ENCODE measurements at places on chromosomes 6 and 20.
A peak's percentile ranks its signal among the peaks of the same experiment; 100 is the strongest.

DNA sequence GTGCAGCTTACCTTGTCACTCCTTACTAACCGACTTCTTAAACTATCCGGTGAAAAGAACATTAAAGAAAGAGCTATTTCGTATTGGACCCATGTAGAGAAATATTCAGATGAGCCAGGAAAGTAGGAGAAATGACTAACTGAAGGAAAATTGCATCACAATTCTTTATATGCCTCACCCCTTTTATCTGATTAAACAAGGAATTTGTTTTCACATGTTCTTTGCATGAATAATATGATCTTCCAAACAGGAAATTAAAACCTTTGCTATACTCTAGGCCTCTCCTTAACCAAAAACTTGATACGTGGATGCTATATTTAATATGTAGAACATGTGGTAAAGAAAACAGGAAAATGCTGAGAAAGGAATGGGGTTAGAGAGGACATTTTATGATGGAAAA lies 41.9 kb upstream of the LRRC1 start:
- no peak for ATAC-seq

DNA sequence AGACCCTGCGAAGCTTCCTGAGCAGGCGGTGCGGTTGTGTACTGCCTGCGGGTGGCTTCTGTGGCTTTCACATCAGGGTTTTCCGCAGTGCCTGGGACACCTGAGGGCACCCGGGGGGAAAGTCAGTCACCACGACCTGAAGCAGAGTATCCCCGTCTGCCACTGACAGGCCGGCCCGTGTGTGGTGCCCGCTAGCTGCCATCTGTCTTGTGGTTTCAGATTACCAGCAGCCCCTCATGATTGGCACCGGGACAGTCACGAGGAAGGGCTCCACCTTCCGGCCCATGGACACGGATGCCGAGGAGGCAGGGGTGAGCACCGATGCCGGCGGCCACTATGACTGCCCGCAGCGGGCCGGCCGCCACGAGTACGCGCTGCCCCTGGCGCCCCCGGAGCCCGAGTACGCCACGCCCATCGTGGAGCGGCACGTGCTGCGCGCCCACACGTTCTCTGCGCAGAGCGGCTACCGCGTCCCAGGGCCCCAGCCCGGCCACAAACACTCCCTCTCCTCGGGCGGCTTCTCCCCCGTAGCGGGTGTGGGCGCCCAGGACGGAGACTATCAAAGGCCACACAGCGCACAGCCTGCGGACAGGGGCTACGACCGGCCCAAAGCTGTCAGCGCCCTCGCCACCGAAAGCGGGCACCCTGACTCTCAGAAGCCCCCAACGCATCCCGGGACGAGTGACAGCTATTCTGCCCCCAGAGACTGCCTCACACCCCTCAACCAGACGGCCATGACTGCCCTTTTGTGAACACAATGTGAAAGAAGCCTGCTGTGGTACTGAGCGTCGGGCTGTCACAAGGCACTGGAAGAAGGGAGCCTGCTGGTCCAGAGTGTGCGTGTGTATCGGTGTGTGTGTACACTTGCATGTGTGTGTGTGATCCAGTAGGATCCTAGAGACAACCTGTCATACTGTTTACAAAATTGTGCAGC lies 54.4 kb downstream of the GOPC start:
- peak; percentile 53 for ATAC-seq

- ATAC-seq = peak; percentile 41
These were observed 142.4 kb downstream of the ZFP64 start for GRCh38 chr20:52049001-52049731.

- ATAC-seq = no peak
These were observed 24.6 kb downstream of the DAAM2 start for GRCh38 chr6:39816747-39817146.

- ATAC-seq = no peak
These were observed 7.3 kb downstream of the ZBP1 start for GRCh38 chr20:57612916-57613315.

DNA sequence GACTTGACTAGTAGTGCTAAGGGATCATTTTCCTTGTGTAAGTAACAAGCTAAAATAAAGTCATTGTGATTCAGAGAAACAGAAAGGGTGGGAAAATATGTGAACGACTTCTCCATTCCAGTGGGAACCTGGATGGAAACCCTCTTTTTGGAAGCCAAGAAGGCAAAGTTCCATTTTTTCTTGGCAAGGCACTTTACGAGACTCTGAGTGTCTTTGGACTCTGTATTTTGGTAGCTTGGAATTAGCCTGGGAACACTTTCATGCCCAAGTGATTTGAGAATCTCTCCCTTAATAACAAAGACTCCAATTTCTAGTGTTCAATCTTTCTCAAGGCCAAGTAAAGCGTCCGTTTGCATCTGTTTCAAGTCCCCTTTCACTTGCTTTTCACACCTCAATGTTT lies 100.5 kb upstream of the SASH1 start:
- ATAC-seq = no peak

- no peak for ATAC-seq
These were observed 29.1 kb downstream of the STK35 start for GRCh38 chr20:2130683-2131082.

- ATAC-seq = no peak
These were observed 14.7 kb upstream of the RAB22A start for GRCh38 chr20:58294497-58295455.

DNA sequence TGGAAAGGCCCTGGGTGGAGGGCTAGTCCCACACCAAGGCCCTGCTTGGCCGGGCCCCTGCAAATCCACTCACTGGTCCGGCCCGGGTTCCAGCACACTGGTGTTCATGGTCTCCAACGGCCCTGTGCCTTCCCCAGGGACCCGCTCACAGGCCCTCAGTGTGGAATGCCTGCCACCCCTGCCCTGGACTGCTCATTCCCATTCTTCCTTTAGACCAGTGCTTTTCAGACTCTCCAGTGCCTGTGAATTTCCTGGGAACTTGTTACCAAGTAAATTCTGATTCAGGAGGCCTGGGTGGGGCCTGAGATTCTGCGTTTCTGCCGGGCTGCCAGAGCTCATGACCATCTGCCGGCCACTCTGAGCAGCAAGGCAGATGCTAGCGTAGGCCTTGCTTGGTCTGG lies 5.7 kb upstream of the PXDC1 start:
- no peak for ATAC-seq

- ATAC-seq = no peak
These were observed 24.7 kb upstream of the MOCS1 start for GRCh38 chr6:39958947-39959346.

DNA sequence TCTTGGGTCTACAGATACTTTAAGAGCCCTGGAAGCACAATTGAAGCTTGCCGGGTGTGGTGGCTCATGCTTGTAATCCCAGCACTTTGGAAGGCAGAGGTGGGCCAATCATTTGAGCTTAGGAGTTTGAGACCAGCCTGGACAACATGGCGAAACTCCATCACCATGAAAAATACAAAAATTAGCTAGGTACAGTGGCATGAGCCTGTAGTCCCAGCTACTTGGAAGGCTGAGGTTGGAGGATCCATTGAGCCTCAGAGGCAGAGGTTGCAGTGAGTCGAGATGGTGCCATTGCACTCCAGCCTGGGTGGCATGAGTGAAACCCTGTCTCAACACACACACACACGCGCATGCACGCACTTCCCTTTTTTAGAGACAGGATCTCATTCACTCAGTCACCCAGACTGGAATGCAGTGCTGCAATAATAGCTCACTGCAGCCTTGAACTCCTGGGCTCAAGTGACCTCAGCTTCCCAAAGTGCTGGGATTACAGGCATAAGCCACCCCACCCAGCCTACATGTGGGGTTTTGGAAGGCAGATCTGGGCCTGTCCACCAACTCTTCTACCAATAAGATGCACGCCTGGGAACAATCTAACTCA lies 182.5 kb upstream of the JARID2 start:
- ATAC-seq = no peak

DNA sequence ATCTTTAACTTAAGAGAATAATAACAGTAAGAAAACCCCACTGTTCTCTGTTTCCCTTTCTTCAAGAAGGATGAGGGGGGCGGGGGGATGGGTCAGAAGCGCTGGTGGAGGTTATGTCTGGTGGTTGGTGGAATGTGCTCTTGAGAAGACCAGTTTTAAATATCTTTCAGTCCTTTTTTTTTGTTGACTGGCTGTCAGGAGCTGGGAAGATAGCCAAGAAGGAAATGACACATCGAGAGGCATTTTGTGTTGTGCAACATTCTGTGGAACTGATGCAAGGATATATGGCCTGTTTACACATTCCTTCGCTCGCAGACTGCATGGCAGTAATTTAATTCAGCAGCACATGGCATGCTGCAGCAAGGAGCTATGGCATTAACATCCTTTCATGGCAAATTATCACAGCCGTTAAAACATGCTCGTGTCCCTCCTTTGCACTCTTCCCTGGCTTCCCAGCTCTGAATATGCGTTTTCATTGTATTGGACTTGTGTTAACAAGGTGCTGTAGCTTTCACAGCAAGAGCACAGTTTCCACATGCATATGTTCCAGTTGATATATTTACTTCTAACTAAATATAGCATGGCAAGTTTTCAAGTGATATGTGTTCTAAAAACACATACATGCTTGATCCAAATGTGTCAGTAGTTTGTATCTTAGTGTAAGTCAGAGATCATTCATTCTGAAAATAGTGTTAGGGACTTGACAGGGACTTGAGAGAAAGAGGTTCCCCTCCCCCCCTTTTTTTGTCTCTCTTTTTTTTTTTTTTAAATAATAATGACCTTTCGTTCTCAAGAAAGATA lies 68.2 kb upstream of the SUPT3H start:
- peak; percentile 98 for ATAC-seq

- no peak for ATAC-seq
These were observed 16.7 kb downstream of the HECA start for GRCh38 chr6:139151425-139152087.

- ATAC-seq = no peak
These were observed 13.1 kb upstream of the BCAS1 start for GRCh38 chr20:54083459-54083858.

DNA sequence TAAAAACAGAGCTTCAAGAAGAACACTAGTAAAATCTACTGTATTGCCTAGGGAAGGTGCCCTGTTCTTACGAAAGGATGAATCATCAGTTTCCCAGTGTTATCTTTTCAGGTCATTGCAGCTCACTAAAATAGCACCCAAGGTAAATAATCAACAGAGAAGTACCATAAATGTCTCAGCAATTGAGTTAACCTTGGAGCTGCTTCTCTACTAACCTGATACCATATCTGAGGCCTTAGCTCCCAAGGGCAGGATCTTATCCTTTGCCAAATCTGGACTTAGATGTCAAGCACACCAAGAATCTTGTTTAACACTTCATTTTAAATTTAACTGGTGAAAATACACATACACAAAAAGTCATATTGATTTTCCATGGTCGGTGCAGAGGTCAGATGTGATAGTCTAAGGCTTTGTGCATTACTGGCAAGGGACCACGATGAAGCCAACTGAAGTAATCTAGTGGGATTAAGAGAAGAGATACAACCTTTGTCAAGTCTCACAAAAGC lies 81.5 kb downstream of the EDN1 start:
- ATAC-seq = no peak

DNA sequence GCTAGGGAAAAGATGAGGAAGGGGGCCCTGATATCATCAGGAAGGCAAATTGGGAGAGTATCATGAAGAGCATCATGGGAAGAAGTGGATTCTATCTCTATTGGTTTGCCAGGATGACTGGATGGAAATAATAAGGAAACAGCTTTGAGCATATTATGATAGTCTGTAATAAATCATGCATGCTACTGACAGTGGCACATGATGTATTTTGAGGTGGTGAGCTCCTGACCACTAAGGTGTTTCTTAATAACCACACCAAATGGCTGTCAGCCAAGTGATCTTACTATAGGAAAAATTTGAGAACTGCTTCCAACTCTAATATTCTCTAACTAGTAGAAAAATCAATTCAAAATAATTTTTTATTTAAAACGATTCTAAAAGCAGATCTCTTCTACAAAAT lies 548.4 kb upstream of the JAG1 start:
- ATAC-seq = no peak

GRCh38 chr6:26051665-26052310 lies 35.4 kb upstream of the HFE start:
- ATAC-seq = no peak
